AG04450 (cell line): ENCODE measurements at places on chromosomes 3 and 15.

DNA sequence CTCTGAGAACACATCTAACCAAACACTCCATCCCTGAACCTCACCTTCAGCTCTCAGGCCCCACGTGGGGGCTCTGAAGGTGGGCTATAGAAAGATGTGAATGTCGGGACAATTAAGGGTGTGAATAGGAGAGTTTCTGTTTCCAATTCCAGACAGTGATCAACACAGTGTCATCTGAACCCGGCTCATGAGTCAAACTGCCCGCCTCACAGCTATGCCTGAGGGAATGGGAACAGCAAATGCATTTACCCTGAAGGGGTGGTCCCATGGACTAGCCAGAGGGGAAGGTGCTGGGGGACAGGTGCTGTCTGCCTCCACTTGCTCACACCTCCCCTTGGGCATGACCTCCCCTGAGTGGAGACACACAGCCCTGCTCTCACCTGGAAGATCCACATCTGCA, 6.3 kb downstream of the RTP2 start:
- DNase-seq = no peak

- DNase-seq = no peak
Observed at GRCh38 chr15:59553879-59554735, 57.5 kb upstream of the GCNT3 start.

- DNase-seq = no peak
Observed at GRCh38 chr15:50135031-50135551, 16.1 kb upstream of the ATP8B4 start.

DNA sequence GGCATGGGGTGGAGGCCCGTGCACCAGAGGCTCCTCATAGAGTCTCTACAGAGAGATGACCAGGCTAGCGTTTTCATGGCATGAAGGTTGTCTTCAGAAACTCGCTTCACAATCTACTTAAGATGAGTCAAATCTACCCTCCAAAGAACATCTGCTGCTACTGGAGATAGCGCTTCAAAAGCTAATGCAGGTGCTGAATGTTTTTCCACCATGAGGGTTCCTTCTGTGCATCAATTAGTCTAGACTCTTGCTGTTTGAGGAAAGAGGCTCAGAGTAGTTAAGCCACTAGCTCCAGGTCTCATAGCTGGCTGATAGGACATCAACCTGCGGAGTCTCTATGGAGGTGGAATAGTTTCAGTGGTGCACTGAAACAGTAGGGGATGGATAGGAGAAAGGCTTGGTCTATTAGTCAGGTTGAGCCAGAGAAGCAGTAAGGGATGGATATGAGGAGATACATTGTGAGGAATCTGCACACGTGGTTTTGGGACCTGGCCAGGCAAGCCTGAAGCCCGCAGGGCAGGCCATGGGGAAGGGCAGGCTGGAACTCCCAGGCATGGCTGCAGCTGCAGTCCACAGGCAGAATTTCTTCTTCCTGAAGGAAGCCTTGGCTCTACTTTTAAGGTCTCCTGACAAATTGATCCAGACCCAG, 117.5 kb downstream of the APBA2 start:
- no peak for DNase-seq

DNA sequence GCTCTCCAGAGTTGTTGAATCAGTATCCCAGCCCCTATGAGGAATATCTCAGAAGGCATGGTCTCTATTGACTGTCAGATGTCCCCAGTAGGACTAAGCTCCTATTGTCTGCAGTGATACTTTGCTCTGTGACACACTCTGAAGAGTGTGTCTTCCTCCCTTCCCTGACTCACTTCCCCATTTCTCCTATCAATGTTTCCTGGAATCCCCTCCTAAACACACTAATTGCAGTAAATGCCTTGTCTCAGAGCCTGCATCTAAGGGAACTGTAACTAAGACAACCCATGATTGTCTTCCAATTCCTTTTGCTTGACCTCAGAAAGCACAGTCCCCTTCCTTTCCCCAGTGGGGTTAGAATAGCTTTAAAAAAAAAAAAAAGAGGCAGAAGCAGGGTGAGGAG, 397.3 kb upstream of the PROK2 start:
- no peak for DNase-seq
